Activated CD4-positive, alpha-beta T cell treated with anti-CD3 and anti-CD28 coated beads for 36 hours (primary cell): ENCODE measurements at places on chromosomes 1 and 21. TPM values are rescaled to one million over a fixed set of nuclear protein-coding genes. Genes with fewer than 3 reads are reported as not detected.

DNA sequence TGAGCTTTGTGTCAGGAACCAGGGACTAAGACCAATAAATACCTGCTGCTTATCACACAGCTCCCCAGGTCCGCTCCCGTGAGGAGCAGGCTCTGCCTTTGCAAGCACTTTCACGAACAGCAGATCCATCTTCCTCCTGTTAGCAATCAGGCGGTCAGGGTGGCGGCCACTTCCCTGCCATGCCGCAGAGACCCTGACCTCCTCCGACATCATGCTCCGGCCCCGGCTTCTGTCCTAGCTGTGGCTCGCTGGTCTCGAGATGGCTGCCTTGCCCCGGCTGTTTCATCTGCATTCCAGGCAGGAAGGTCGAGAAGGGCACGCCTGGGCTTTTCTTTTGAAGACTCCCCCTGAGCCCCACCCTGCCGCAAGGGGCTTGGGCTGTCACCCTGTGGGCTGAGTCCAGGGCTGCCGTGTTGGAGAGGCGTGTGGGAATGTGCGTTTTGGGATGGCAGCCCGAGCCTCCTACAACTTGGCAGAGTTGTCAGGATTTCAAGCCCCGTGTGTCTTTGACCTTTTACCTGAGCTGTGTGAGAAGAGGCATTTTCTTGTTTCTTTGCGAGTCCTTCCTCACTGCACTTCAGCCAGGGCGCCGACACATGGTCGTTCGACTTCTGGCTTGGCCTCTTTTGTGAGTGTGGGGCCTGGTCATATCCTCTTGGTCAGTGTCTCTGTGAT lies 59.5 kb downstream of the AGPAT3 start:
- no peak for DNase-seq
- H3K27ac ChIP-seq, result no peak overlapping the region
- H3K4me1 ChIP-seq, result peaks cover 44% of the 10 kb centered on the region
- no peak overlapping the region for H3K4me3 ChIP-seq

GRCh38 chr1:44676484-44677200 lies 2.1 kb downstream of the ARMH1 start:
- no peak overlapping the region for H3K27ac ChIP-seq
- H3K4me3 ChIP-seq, result no peak overlapping the region
- DNase-seq, result no peak
- H3K4me1 ChIP-seq, result peaks cover 24% of the 10 kb centered on the region
- no peaks in the 10 kb centered on the region for H3K36me3 ChIP-seq

DNA sequence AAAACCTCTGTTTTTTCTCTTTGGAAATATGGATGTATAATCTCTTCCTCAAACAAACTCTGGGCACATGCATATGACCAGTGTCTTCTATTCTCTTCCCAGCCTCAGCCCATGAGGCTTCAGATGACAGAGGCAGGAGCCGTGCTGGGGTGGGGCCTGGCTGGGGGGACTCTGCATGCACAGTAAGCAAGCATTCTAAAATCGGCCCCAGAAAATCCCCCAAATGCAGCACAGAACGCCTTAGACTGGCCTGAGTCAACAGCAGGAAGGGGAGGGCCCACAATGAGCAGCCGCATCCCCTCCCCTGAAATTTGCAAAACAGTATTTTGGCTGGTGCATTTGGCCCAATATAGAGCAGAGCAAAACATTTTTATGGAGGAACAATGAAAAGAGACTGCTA lies 47.8 kb downstream of the ITPKB start:
- peak overlapping the region; percentile 65 for H3K4me3 ChIP-seq
- peak overlapping the region; percentile 100 for H3K27ac ChIP-seq
- no peaks in the 10 kb centered on the region for H3K27me3 ChIP-seq

DNA sequence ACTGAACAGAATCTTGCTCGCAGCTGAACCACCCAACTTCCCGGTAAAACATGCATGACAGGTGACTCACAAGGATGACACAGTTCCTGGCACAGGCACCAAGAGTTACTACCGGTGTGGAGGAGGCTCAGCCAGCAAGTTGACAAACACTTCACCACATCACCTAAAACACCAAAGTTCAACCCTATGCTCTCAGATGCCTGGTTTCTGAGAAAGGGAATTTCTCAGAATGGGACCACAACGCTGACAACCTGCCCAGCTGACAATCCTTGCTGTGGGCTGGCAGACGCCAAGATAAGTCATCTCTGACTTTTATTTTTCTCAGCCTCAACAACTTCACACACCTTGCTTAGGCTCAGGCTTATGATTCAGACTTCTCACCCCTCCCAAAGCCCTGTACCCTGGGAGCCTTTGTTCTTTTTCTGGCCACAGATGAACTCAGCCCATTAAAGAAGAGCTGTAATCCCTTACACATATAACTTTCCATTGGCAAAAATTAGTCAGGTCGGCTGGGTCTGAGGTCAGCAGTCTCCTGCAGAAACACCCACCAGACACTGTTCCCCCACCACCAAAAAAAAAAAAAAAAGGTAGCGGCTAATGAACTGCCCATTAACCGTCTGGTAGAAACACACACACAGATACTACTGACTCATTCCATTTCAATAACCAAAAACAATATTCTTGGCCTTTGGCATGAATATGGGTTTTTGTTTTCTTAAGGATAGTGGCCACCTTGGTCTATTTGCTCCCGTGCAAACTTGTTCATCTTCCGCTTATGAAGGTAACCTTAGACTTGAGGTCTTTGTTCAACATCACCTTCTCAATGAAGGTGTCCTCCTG lies 10.8 kb upstream of the TIAM1 start:
- H3K4me1 ChIP-seq, result peaks cover 53% of the 10 kb centered on the region
- H3K27me3 ChIP-seq, result no peaks in the 10 kb centered on the region
- peak overlapping the region; percentile 82 for H3K27ac ChIP-seq
- peak overlapping the region; percentile 49 for H3K4me3 ChIP-seq
- peak; percentile 88 for DNase-seq

GRCh38 chr1:119752592-119752991 lies 16.1 kb downstream of the HMGCS2 start:
- H3K36me3 ChIP-seq, result no peaks in the 10 kb centered on the region
- H3K4me3 ChIP-seq, result no peak overlapping the region
- H3K27ac ChIP-seq, result no peak overlapping the region
- no peak for DNase-seq
- no peaks in the 10 kb centered on the region for H3K4me1 ChIP-seq

- peak; percentile 32 for DNase-seq
- H3K4me1 ChIP-seq, result peaks cover 63% of the 10 kb centered on the region
- H3K27me3 ChIP-seq, result no peaks in the 10 kb centered on the region
- peak overlapping the region; percentile 89 for H3K27ac ChIP-seq
Measured at GRCh38 chr1:36157115-36157903, 1.3 kb downstream of the MAP7D1 start.

DNA sequence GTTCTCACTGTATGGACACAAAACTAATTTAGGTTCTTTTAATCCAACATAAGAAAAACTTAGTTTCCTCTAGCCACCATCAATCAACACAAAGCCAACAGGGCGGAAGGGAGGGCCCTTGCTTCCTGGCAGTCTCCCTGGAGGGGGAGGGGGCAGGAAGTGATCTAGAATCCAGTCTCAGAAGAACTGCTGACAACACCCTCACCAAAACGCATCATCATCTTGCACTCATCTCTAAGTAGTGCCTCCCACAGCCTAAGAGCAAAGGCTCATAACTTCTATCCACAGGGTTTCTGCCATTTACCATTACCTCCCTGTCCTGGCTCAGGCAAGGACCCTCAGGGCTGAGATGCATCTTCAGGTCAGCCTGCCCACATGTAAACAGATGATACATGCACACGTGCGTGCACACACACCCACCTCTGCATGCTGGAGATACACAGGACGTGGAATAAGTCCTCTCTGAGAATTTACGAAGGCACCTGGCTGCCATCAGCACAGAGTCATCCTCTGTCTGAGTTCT lies 20.5 kb downstream of the HIVEP3 start:
- no peaks in the 10 kb centered on the region for H3K27me3 ChIP-seq
- peak overlapping the region; percentile 66 for H3K4me3 ChIP-seq
- peaks cover 72% of the 10 kb centered on the region for H3K4me1 ChIP-seq
- peak; percentile 91 for DNase-seq
- peak overlapping the region; percentile 97 for H3K27ac ChIP-seq
- H3K36me3 ChIP-seq, result peaks cover 6% of the 10 kb centered on the region

- no peak for DNase-seq
- no peaks in the 10 kb centered on the region for H3K4me1 ChIP-seq
- H3K27me3 ChIP-seq, result no peaks in the 10 kb centered on the region
- no peaks in the 10 kb centered on the region for H3K36me3 ChIP-seq
- no peak overlapping the region for H3K27ac ChIP-seq
- no peak overlapping the region for H3K4me3 ChIP-seq
Measured at GRCh38 chr1:173064011-173064410, 13.3 kb upstream of the TNFSF18 start.

DNA sequence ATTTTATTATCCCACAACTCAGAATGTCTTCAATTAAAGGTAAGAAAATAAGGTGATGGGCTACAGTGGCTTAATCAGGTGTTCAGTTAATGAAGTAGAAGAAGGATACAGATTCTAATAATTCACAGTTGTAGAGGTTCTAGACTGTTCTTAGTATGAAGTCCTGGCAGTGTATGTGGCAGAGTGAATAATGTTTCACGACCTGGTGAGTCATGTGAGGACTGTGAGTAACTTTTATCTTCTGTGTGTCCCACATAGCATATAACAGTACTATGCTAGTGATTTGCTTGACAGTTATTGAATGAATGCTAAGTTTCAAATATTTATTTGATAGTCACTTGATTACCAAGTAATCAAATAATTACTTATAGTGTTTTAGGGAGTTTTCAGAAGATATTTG lies 20.0 kb downstream of the SLC16A4 start:
- peaks cover 15% of the 10 kb centered on the region for H3K36me3 ChIP-seq
- peak; percentile 28 for DNase-seq
- H3K4me1 ChIP-seq, result peaks cover 16% of the 10 kb centered on the region
- no peak overlapping the region for H3K4me3 ChIP-seq

GRCh38 chr1:115429884-115430283 lies 91.8 kb upstream of the NGF start:
- H3K36me3 ChIP-seq, result no peaks in the 10 kb centered on the region
- peaks cover 15% of the 10 kb centered on the region for H3K27me3 ChIP-seq
- H3K4me1 ChIP-seq, result peaks cover 6% of the 10 kb centered on the region
- no peak overlapping the region for H3K27ac ChIP-seq

DNA sequence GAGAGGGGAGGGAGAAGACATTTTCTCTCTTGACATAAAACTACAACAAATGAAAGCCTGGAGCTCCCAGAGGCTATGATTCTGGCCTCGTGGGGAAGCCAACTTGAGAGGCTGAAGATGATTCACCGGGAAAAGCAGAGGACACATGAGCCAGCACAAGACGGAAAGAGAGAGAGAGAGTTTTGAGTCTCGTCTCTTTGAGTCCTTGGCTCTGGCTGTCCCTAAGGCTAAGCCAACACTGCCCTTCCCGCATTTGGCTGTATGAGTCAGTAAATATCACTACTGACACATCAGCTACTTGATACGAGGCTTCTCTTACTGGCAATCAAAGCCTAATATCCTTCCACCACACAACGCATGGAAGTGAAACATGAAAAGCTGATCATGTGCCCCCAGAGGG lies 95.5 kb downstream of the GRIK3 start:
- H3K36me3 ChIP-seq, result no peaks in the 10 kb centered on the region
- no peak overlapping the region for H3K27ac ChIP-seq
- H3K4me3 ChIP-seq, result no peak overlapping the region
- H3K27me3 ChIP-seq, result peaks cover 18% of the 10 kb centered on the region
- no peaks in the 10 kb centered on the region for H3K4me1 ChIP-seq
- no peak for DNase-seq

- DNase-seq, result no peak
- peaks cover 11% of the 10 kb centered on the region for H3K27me3 ChIP-seq
- H3K36me3 ChIP-seq, result no peaks in the 10 kb centered on the region
- H3K4me1 ChIP-seq, result no peaks in the 10 kb centered on the region
- H3K4me3 ChIP-seq, result no peak overlapping the region
Measured at GRCh38 chr1:158689110-158689509, 2.6 kb upstream of the SPTA1 start.

DNA sequence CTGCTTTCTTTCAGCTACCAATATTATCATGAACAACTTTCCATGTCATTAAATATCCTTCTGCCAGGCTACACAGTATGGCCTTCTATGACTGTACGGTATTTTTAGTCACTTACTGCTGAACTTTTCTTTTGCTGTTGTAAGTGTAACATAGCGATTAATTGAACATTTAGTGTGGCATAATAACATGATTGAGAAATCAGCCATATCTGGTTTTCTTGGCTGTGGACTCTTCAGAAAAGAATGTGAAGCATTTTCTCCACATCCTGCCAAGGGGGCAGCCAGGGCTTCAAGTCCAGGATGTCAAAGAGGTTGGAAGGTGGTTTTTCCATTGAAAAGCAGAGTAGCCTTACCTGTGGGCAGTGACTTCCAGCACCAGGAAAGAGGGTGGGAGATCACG lies 8.8 kb upstream of the AHCYL1 start:
- no peaks in the 10 kb centered on the region for H3K4me1 ChIP-seq
- H3K4me3 ChIP-seq, result no peak overlapping the region
- H3K27me3 ChIP-seq, result peaks cover 4% of the 10 kb centered on the region
- DNase-seq, result no peak
- H3K27ac ChIP-seq, result no peak overlapping the region

DNA sequence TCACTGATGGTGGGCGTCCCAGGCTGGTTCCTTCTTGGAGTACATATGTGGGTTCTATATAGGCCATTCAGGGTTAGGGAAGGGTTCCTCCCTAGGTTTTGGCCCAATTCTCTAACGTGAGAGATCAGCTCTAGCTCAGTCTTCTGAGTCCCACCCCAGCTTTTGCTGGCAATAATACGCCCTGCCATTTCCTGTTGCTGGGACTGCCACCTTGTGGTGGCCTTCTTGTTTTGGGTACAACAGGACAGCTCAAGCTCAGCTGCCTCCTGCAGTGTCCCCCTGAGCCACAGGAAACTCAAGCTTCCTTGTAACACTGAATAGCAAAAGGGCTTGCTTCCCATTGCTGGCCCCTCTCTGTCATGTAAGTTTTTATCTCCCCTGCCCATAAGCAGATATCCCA lies 77.8 kb downstream of the BACH1 start:
- peaks cover 9% of the 10 kb centered on the region for H3K36me3 ChIP-seq
- H3K4me1 ChIP-seq, result peaks cover 20% of the 10 kb centered on the region
- no peaks in the 10 kb centered on the region for H3K27me3 ChIP-seq
- peak; percentile 78 for DNase-seq
- H3K27ac ChIP-seq, result no peak overlapping the region

- H3K27ac ChIP-seq, result no peak within 1 kb of the TSS
- DNase-seq, result peak; percentile 46
- peaks cover 52% of the 10 kb centered on the region for H3K27me3 ChIP-seq
Measured at GRCh38 chr1:109466452-109467300, at the start of gene SYPL2. Gene SYPL2 (plus strand): TSS chr1:109466546. CDS start chr1:109466844, 298 bp downstream.

Gene RIMKLA
- 6.7 TPM for total RNA-seq

Gene CFAP298
- total RNA-seq, result 47.9 TPM

Gene SH3D21
- 33.0 TPM for total RNA-seq

Gene CELA2A
- total RNA-seq, result not detected

Gene LRRC53
- total RNA-seq, result not detected

Gene CLEC20A
- total RNA-seq, result not detected

Gene INAVA
- not detected for total RNA-seq
